H1 (cell line): ENCODE measurements at places on chromosomes 3 and 15. TPM values are rescaled to one million over a fixed set of nuclear protein-coding genes. Genes with fewer than 3 reads are reported as not detected.

GRCh38 chr3:98817547-98818041 is 54.5 kb downstream of the ST3GAL6 start:
- no peak for DNase-seq
- no peak overlapping the region for H3K27ac ChIP-seq
- H3K4me1 ChIP-seq, result no peaks in the 10 kb centered on the region

DNA sequence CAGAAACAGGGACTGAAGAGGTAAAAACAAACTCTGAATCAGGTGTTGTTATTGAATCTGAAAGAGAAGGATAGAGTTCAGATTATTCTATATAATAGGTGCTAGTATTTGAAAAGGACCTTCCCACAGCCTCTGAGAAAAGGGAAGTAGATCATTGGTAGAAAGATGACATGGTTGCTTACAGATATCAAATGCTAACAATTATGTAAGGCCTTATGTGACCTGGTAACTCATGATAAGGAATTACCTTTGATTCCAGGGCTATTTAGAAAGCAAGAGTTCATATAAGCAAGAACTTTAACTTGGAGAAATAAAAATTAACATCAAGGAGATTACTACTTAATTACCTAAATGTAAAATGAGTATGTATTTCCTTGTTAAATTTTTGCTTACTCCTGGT is 7.6 kb downstream of the SLC27A2 start:
- no peaks in the 10 kb centered on the region for H3K36me3 ChIP-seq
- no peak overlapping the region for H3K4me3 ChIP-seq
- no peak for DNase-seq
- H3K27ac ChIP-seq, result no peak overlapping the region
- H3K27me3 ChIP-seq, result no peaks in the 10 kb centered on the region

DNA sequence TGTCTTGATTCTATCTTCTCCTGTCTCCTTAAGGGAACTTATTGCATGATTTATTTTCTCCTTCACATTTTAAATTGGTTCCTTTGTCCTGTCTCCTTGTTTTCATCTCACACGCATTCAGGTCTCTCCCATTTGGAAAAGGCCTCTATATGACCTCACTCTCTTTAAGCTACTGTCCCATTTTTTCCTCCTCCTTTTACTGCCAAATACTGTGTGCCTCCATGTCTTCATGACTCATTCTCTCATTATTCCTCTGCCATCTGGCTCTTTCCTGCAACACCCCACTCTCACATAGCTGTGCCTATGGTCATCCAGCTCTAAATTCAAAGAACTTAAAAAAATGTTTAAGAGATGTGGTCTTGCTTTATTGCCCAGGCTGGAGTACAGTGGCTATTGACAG is 48.0 kb downstream of the TYRO3 start:
- no peaks in the 10 kb centered on the region for H3K36me3 ChIP-seq
- no peak for DNase-seq
- no peak overlapping the region for H3K4me3 ChIP-seq

DNA sequence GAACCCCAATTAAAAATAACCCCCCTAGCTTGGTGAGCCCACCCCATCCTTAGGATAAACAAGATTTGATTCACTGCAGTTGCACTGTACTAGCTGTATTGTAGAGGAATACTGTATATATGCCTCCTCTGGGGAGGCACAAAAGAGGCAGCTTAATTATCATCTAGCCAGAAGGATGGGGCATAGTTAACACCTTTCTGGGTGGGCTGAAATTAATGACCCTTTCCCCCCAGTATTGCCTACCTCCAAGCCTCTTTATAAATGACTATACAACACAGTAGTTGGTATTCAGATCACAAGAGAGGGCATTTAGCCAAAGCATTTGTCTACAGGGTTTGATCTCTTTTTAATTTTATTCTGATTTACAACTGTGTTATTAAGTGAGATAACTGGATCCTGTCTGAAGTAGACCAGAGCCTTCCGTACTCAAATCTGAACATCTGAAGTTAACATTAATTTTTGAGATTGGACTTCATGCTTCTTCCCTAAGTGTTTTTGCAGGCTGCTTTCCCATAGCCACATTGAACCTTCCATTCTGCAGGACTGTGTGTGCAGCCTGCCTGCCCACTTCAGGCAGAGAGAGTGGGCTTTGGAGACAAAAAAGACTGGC is 807.0 kb upstream of the ARRDC4 start:
- no peaks in the 10 kb centered on the region for H3K36me3 ChIP-seq
- H3K4me1 ChIP-seq, result no peaks in the 10 kb centered on the region
- H3K27me3 ChIP-seq, result no peaks in the 10 kb centered on the region
- DNase-seq, result no peak
- no peak overlapping the region for H3K27ac ChIP-seq

DNA sequence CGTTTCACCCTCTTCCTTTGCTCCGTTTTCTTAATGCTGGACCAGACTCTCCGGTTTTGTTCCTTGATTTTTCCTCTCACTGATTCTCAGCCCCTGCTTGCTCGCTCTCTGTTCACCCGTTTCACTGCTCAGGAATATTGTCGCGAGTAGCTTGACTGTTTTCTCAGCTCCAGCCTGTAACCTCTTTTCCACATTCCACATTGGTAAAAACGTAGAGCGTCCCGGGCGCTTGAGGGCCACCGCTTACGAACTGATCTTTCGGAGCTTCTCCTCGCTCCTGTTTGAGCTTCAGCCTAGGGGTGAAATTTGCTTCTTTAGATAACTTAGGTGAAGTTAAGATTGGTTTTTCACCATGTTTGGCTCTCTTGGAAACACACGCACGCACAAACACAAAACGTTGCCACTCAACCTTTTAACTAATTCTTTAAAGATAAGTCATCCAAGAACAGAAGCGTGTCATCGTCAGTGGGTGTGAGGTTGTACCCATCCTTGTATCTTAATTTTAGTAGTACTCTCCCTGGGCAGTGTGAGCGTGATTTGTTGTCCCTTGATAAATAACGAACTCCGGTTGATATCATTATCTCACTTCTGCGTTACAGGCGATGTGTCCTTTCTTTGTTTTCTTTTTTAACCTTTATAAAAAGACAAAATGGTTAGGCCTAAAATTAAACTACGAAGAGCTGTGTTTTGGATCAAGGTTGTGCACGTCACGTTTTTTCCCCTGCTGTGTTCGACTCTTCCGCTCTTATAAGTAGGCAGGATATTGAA is 1.0 kb downstream of the PAK2 start:
- H3K4me3 ChIP-seq, result peak overlapping the region; percentile 89

EDEM1 gene
- 14.1 and 16.4 TPM in 2 replicates for total RNA-seq

PPP1R14D gene
- total RNA-seq, result not detected in 2 replicates

GRCh38 chr3:171744158-171744741 is 66.0 kb downstream of the PLD1 start:
- H3K4me1 ChIP-seq, result no peaks in the 10 kb centered on the region
- no peak overlapping the region for H3K4me3 ChIP-seq
- no peak for DNase-seq

DNA sequence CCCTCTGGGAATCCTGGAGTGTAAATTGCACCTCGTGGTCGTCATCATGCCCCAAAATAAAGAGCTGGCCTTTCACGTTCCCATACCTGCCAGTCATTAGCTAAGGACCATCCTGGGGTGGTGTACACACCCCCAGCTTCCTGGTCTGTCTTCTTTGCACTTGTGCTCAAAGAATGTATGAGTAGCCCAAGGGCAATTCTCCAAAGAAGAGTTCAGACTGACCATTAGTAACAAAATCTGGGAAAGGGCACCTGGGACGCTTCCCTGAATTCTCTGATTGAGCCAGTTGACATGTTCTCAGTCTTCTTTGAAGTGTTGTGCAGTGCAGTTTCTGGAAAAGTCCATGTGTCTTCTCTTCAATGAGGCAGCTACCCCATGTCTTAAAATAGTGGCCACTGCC is 34.8 kb downstream of the FAM3D start:
- DNase-seq, result no peak
- H3K27me3 ChIP-seq, result peaks cover 9% of the 10 kb centered on the region
- H3K36me3 ChIP-seq, result no peaks in the 10 kb centered on the region; the same call in 1 of the 2 replicates
- no peak overlapping the region for H3K4me3 ChIP-seq
